ENCODE measurements at places on chromosomes 13 and 19.
A peak's percentile ranks its signal among the peaks of the same experiment; 100 is the strongest.

GRCh38 chr13:77353995-77354394, 27.1 kb upstream of the MYCBP2 start:
- DNase-seq = peak; percentile 50

- no peak for DNase-seq
Observed at GRCh38 chr13:112012016-112012704, 54.8 kb upstream of the SOX1 start.

GRCh38 chr13:88022431-88023208, 351.4 kb downstream of the SLITRK5 start:
- peak; percentile 72 for DNase-seq

DNA sequence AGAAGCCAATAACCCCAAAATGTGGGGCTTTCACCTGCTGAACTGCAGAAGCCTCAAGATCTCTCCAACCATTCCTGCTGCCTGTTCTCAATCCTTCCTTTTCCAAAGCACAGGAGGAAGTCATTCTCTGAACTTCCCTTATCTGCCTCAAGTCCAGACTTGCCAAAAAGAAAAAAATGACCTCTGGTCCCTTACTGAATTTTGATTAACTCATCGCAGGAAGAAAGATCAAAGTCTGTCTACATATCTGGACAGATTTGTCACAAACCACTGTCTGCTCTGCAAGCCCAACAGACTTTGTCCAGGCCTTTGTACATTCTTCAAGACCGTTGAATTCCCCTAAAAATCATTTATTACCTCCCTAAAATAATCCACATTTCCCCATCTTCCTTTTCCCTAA, 126.5 kb upstream of the NBEA start:
- no peak for DNase-seq

- DNase-seq = no peak
Observed at GRCh38 chr13:87084192-87084591, 587.0 kb upstream of the SLITRK5 start.

DNA sequence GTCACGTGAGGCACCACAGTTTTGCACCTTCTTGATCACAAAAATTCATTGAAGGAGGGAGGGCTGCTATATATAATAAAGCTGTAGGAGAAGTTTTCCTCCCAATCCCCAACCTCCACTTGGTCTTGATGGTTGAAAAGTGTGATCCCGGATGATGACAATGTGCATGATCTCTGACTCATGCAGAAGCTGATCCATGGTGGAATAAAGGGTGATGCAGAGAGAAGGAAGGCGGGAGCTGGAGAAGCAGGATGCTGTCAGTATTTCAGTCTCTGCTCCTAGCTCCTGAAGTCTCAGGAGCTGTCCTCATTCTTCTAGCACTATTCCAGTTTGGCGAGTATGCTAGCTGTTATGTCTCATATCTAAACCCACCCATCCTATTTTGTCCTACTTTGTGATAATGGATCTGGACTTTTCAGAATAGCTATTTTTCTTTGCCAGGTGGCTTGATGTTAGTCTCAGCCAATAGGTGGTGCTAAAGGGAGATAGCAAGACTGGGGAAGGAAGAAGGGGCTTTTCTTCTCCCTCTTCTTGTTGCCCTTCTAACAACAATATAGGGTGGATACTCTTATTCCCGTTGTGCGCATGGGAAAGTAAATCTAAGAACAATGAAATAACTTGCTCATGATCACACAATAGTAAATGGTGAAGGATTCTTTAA, 65.6 kb upstream of the HTR2A start:
- peak; percentile 34 for DNase-seq

DNA sequence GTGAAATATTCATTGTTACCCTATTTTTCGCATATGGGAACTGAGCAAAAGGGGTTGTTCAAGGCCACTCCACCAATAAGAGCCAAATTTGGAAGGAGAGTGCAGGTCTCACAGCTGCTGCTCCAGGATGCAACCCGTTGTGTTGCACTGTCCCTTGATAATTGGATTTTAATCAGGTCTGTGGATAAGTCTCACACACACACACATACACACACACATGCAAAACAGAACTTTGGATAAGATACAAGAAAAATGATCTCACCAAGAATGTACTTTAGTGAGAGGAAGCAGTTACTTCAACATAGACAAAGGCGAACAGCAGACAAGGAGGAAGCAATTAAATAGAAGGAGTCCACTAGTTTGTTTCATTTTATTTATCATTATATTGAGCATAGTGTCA, 127.3 kb upstream of the EDNRB start:
- DNase-seq = no peak

DNA sequence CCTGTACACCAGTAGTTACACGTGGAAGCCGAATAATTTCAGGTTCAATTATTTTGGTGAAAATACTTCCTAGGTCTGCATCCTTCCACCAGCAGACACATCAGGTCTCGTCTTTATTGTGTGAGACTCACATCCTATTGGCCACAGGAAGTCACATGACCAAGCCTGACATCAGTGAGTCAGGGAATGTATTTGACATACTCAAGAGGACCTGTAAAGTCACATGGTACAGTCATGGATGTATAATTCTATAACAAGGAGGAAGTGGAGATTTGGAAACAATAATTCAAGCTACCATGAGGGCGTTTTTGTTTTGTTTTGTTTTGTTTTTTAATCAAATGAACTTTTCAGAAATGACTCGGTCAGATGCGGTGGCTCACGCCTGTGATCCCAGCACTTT, 9.3 kb upstream of the HIF3A start:
- peak; percentile 61 for DNase-seq

GRCh38 chr13:36884235-36884634, 35.8 kb downstream of the SMAD9 start:
- DNase-seq = no peak

DNA sequence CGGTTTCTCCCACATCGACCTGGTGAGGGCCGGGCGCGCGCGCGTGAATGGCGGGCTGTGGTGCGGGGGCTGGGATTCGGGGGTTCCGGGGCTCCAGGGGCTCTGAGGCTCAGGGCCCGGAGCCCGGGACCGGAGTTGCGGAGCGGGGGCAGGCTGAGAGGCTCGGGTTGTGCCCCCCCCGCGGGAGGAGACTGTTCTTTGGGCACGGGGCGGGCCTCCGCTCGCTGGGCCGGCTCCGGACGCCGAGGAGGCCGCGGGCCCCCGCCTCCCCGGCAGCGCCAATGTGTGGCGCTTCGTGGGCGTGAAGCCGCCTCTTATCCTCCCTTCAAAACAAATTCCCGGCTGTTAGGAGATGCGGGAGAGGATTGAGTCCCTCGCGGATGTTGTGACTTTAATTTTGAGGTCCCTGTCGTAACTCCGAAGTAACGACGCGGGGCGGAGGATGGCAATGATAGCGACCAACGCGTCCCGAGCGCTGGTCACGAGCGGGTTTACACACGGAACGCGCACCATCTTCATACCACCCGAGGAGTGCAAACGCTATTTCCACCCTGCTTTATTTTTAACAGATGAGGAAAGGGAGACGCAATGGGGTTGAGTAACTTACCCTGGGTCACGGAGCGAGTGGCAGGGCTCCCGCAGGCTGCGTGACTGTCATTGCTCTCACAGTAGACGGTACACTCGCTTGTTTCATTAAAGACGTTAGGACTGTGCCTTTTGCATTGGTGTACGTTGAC, 536 bp downstream of the UBA2 start:
- DNase-seq = peak; percentile 31

GRCh38 chr13:45196096-45196495, 4.7 kb downstream of the KCTD4 start:
- no peak for DNase-seq

DNA sequence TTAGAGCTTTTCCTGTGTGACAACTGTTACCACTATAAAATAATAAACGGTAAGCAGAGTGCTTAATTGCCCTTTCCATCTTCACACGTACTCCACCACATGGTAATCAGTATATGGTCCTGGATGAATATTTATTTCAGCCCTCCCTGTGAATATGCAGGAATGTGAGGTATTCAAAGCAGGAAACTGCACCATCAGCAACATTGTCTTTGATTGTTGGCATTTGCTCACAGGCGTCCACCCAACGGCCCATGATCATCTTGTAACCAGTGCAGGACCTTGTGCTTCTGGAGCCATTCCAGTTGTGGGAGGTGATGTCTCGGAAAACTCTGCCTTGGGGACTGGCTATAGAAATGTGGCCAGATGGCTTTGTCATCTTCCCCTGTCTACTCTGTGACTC, 132.6 kb downstream of the COG6 start:
- no peak for DNase-seq

GRCh38 chr13:29543230-29544215, 52.0 kb downstream of the SLC7A1 start:
- peak; percentile 89 for DNase-seq

DNA sequence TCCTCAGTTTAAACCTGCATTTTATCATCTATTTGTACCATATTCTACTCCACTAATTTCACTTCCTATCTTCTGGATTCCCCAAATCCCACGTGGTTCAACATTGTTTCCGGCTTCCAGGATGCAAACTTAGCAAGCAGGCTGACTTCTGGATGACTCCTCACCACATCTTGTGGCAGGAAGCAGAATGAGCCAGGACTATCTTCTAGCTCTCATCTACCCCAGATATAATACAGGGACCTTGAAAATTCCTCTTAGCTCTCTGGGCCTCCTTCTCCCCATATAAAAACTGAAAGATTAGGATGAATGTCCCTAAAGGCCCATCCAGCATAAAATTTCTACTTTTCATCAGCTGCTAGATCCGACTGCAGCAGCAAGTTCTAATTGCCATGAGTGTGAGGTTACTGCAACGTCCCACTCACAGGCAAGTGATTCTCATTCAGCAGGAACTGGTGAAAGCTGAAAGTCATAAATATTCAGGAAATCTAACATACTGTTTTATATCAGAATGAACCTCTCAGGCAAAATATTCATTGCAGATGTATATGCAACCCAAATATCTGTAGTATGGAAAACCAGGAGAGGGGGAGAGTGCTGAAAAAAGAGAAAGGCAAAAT, 93.4 kb downstream of the KCTD12 start:
- DNase-seq = no peak

- DNase-seq = no peak
Observed at GRCh38 chr13:26011996-26012821, 39.6 kb downstream of the SHISA2 start.

- no peak for DNase-seq
Observed at GRCh38 chr13:106348075-106348840, 187.2 kb downstream of the EFNB2 start.

DNA sequence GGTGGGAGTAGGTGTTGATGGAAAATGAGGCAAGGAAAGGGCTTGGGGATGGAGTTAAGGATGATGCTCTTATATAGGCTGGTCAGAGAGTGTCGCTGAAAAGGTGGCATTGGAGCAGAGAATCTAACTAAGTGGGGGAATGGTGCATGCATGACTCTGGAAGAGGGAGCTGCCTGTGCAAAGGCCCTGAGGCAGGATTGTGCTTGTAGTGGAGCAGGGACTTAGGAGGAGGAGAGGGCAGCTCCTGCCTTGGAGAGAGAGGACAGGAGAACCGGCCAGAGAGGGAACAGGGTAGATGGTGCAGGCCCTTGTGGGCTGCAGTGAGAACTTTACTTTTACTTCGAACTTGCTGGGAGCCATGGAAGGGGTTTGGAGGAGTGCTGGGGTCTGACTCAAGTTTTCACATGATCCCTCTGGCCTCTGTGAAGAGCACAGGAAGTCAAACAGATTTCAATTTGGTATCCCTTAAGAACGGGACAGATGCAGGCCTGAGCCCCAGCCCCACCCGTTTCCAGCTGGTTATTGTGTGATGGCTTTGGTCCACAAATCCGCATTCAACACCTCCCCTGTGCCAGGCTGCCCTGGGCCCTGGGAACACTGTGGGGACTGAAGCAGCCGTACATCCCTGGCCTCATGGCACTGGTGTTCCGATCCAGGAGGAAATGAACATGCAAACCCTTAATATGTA, 7.0 kb downstream of the AP2A1 start:
- no peak for DNase-seq

DNA sequence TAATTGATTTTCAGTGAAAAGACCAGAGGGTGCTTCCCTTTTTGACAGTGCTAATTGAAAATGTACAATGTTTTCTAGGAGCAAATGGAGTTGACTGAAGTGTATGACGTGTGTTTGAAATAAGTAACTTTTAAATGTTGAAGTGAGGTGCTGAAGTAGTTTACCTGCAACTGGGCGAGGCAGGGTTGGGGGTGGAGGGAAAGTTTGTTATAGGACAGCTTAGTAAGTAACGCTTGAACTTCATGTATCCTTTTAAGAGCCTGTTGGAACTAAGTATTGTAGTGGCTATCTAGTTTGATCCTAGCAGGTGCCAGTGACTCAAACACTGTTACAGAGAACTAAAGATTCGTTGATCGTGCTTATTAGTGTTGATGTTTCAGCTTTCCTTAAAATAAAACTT, 5.9 kb downstream of the SLAIN1 start:
- DNase-seq = peak; percentile 11

GRCh38 chr19:7534531-7535046, 928 bp upstream of the PNPLA6 start:
- DNase-seq = peak; percentile 51

DNA sequence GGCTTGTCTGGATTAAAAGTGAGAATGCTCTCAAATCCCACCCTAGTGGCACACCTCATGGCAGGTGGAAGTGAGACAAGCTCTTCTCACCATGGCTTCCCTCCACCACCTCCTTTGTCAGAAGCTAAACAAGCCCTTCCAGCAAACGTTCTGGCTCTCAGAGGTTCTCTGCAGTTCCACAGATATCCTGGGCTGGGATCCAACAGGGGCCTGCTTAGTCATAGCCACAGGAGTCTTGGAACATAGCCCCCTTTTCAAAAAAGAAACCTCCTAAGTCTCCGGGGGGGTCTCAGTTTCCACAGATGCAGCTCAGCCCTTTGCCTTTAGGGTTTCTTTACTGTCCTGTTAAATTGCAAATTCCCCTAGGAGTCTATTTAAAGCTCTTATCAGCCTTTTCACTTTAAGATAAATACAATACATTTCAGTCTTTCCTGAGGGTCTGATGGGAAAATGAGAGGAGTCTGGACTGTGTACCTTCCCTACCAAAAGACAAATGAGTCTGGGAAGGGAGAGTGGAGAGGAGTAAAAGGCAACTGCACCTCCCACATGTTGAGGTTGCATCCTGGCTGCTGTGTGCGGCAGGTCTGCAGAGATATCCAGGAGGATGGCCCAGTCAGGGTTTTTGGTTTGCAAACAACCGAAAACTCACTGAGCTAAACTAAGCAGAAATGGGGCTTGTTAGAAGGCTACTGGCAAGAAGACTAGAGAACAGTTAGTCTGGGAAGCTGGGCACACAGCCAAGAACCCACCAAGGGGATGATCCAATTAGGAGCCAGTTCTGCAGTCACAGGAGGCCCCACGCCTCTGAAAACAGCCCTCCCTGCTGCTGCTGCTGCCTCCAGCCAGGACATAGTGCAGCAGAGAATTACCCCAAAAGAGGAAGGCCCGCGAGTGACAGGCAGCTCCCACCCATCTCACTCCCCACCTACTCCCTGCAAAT, 41.4 kb upstream of the SERP2 start:
- peak; percentile 71 for DNase-seq

DNA sequence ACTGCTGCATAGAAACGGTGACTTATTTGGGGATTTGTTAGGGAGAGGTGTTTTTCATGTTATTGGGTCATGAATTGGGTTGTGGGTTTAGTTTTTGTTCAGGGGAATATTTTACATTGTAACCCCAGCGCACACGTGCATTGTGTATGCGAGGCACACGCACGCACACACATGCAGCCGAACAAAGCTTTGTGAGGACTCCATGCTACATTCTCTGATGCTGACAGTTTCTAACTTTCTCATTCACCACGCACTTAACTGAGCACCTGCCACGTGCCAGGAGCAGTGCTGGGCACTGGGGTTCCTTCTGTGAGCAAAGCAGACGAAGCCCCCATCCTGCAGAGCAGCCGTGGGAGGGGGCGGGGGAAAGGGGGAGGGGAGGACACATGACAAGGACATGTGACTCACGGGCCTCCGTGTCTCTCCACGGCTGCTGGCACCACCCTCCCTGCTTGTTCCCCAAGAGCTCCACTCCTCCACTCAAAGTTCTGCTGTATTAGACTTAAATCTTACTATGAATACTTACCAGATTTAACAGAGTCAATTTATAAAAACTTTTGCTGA, 55.6 kb downstream of the SLC7A9 start:
- no peak for DNase-seq

All from NB4 (cell line).